Suppressor macrophage (primary cell): ENCODE measurements at places on chromosomes 13 and 19.

DNA sequence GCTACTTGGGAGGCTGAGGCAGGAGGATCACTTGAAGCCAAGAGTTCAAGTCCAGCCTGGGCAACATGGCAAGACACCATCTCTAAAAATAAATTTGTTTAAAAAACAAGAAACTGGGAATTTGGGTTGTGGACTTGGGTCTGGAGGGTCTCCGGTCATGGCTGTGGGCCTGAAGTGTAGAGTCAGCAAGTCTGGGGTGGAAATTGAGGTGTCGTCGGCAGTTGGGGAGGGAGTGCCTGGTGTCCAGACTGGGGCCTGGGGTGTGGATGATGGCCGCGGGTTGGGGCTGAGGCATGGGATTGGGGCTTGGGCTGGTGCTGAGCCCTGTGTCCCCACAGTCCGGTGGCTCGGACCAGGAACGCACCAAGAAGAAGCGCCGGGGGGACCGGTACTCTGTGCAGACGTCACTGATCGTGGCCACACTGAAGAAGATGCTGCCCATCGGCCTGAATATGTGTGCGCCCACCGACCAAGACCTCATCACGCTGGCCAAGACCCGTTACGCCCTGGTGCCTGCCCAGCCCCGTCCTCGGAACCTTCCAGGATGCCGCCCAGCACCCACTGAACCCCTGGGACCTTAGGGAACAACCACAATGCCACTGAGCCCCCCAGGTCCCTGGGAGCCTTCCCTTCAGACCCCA, 91.6 kb downstream of the RYR1 start:
- DNase-seq = no peak

DNA sequence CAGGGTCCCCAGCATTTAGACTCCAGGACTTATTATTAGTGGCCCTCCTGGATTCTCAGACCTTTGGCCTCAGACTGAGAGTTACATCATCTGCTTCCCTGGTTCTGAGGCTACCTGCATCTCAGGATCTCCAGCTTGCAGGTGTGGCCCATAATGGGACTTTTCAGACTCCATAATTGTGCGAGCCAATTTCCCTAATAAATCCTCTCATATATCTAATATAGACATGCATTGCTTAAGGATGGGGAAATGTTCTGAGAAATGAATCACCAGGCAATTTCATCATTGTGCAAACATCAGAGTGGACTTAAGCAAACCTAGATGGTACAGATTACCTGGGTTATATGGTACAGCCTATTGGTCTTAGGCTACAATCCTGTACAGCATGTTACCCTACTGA, 116.5 kb upstream of the FBXL3 start:
- DNase-seq = no peak

DNA sequence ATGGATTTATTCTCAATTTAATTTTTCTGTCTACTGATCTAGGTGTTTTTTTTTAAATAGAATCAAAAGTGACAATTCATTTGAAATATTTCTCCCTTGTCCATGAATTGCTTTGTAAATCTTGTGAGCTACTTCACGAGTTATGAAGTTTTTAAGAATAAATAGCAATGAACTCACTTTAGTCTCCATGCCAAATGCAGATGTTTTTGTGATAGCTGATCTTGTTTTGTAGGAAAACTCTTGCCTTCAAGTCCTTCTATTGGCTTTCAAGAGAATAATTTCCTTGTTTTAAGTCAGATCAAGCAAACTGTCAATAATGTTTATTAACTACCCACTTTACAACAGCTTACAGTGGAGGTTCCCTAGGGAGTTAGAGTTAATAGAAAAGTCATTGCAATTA, 99.8 kb downstream of the ITGBL1 start:
- no peak for DNase-seq

GRCh38 chr13:79393564-79394249, 12.3 kb downstream of the RBM26 start:
- DNase-seq = no peak

DNA sequence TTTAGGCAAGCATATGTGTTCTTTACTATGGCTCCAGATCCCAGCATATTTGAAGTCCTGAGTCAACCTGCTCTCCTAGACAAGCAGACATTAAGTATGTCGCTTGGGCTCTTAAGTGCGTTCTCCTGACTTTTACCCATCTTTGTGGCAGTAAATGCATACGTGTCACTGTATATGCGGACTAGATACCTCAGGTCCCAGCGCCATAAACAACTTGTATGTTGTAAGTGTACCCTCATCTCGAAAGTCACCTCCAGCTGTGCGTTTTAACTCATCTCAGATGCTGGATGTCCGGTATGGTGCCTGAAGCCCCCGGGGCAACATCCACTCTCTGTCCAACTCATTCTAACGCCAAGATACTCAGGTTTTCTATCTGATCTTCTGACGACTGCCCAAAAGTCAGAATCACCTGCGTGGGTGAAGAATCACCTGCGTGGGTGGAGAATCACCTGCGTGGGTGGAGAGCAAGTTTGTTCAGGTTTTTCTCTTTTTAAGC, 1.7 kb downstream of the PTOV1 start:
- no peak for DNase-seq

DNA sequence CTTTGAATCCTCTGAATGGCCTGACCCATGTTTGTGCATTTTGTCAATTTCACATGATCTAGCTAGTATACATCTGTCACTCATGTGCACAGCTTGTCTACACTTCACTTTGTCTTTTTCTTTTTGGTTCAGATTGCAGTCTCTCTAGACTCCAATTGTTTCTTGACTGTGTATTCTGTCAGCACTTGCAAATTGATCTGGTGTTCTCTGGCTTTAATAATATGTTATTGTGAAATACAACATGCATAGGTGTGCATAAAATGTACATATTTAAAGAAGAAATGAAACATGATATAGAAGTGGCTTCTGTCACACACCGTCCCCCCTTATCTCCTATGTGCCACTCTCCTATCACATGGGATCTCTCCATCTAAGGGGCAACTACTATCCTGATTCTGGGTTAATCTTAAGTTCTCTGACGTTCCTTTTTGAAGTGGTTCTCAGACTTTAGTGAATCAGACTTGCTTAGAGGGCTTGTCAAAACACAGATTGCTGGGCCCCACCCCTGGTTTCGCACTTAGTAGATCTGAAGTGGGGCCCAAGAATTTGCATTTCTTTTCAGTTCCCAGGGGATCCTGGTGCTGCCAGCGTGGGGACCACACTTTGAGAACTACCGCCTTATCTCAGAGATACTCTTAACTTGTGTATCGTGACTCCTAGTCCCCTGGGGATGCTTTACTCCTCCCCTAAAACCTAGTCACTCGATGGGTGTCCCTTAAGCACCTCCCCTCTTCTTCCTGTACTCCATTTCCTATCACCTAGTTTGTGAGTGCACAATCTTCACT, 5.8 kb downstream of the KRTDAP start:
- DNase-seq = no peak

DNA sequence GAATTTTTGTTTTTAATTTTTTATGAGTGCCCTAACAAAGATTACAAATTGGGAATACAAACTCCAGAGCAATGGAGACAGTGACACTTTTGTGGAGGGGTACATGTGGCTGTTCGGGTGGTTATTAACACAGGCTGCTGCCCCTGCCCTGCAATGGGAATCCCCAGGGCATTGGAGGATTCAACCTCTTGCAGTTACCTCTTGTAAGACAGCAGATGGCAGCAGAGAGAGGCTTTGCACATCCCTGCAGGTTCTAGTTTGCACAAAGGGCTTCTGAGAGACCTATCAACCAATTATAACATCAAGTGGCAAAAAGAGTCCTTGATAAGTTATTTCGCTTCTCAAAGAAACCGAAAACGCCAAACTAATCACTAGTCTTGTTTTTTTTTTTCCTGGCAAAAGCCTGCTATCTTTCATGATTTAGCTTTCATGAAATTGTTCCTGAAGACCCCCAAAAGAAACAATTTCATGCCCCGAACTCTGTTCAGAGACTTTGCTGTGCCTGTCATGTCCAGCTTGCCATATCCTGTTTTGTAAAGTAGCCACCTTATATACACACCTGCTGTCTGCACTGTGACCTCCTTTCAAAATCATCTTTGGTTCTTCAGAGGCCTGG, 10.4 kb downstream of the GJB2 start:
- peak; percentile 87 for DNase-seq

GRCh38 chr19:6103217-6103644, 7.1 kb downstream of the RFX2 start:
- no peak for DNase-seq

DNA sequence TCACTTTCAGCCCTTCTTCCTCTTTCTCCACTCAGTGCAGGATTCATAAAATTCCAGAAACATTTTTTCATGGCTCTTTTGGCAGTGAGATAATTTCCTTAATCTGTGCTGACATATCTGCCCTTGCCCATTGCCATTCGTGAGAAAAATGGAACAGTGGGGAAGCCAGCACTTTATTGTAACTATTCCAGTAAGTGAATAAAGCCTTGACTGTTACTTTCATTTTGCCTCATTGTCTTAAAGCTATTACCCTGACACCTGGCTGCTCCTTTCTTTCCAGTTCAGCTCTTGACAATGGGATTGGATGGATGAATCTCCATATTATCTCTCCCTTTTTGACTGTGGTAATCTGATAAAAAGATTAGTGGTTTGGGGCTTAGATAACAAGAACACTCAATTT, 1068.1 kb upstream of the PCDH20 start:
- DNase-seq = no peak

GRCh38 chr19:17755443-17755890, 4.2 kb downstream of the FCHO1 start:
- DNase-seq = no peak

- DNase-seq = no peak
Observed at GRCh38 chr19:42554046-42554575, 25.8 kb upstream of the CEACAM1 start.

DNA sequence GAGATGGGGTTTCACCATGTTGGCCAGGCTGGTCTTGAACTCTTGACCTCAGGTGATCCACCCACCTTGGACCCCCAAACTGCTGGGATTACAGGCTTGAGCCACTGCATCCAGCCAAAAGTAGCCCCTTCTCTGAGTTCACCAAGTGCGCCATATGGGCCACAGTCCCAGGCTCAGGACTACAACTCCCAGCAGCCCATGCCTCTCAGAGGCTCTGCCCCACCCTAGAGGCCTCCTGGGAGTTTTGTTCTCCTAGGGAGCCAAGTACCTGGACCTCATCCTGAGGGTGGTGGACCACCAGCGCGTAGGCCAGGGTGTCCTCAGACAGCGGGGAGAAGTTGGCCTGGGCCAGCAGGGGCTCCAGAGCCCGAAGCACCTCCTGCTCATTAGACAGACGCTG, 18.8 kb downstream of the TMEM143 start:
- no peak for DNase-seq

DNA sequence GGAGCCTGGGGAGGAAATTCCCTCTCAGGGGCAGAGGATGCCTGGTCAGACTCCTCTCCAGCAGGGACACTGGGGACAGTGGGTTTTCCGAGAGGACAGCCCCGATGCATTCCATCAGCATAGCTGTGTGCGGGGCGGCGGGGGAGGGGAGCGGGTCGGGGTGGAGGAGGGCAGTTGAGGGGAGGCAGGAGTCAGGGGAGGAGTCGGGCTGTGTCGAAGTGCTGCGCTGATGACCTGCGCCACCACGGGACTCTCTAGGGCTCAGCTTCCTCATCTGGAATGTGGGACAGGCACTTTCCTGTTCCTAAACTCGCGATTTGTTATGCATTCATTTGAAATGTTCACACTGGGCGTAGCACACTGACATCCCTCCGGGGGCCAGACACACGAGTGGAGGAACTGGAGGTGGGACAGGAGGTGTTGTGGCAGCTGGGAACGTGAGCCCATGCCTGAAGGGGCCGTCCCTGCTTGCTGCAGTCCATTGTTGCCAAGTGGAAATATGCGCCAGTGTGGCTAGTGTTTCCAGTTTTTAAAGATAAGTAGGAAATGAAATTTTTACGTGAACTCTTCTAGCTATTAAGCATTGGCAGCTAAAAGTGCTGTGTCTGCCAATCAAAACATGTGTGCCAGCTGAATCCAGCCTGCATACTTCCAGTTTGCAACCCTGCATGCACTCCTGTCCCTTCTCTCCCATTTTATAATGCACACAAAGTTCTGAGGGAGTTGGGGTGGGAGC, 43.3 kb downstream of the FLT1 start:
- no peak for DNase-seq

DNA sequence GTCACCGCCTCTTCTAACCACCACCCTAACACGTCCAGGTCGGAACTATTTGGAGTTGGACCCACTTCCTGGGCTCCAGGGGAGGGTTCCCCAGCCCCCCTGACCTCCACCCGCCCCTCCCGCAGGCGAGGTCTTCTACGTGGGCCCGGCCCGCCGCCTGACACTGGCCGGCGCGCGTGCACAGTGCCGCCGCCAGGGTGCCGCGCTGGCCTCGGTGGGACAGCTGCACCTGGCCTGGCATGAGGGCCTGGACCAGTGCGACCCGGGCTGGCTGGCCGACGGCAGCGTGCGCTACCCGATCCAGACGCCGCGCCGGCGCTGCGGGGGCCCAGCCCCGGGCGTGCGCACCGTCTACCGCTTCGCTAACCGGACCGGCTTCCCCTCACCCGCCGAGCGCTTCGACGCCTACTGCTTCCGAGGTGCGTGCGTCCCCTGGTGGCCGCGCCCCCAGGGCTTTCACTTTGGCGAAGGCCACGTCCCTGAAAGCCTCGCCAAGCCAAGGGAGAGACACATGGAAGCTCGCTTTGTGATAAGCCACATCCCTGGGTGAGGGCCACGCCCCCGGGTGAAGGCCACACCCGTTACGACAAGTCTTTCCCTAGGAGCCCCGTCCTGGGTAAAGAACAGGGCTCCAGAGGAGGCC, 13.2 kb downstream of the NCAN start:
- peak; percentile 81 for DNase-seq

- peak; percentile 100 for DNase-seq
Observed at GRCh38 chr19:44891016-44891882, at the start of gene TOMM40. Gene TOMM40 (plus strand): TSS chr19:44891254. CDS start chr19:44891416, 162 bp downstream.

- DNase-seq = no peak
Observed at GRCh38 chr13:75910591-75910990, 274.5 kb downstream of the LMO7 start.

- DNase-seq = no peak
Observed at GRCh38 chr19:17245535-17245984, at the start of gene NR2F6. Gene NR2F6 (minus strand): TSS chr19:17245919. CDS start chr19:17245220, 699 bp downstream.

GRCh38 chr19:15986701-15987100, 37.9 kb downstream of the OR10H4 start:
- no peak for DNase-seq

GRCh38 chr13:111387026-111387871, 66.8 kb downstream of the TEX29 start:
- no peak for DNase-seq

GRCh38 chr19:6691342-6691741, 21.4 kb upstream of the TNFSF14 start:
- no peak for DNase-seq

DNA sequence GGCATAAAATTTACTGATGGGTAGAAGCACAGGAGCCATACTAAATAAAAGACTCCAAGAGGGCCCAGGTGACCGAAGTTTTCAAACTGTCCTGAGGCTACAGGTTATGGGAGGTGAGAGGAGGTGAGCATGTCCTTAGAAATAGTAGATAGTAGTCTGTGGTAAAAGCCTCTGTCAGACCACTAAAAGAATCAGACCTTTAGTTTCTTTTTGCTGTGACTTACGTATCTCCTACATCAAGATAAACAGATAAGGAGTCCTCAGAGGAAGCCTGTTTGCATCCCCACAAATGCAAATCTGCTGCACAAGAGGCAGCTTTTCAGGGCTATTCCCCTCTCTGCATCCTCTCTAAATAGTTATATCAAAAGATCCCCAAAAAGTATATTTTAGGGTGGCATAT, 711.6 kb upstream of the SLITRK6 start:
- no peak for DNase-seq
